ENCODE measurements at places on chromosomes 11 and 22.
A peak's percentile ranks its signal among the peaks of the same experiment; 100 is the strongest.

DNA sequence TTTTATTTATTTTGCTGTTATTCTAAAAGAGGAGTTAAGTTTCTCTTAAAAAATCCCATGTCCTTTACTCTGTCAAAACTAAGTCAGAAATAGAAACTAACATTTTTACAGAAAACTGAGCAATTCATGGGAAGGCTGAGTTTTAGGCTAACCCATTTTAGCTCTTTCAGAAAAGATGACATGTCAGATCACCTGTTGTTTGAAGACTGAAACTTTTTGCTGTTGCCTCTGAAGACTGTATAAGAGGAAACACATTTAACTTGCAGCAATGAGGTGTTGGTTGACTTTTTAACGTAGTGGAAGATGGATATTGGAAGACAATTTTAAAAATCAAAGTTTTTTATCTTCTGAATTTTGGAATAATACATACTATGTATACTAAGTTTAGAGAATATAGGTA lies 115.4 kb downstream of the METTL15 start:
- DNase-seq: no peak

- no peak for DNase-seq
These were observed 452 bp upstream of the ATXN10 start for GRCh38 chr22:45670981-45671782.

DNA sequence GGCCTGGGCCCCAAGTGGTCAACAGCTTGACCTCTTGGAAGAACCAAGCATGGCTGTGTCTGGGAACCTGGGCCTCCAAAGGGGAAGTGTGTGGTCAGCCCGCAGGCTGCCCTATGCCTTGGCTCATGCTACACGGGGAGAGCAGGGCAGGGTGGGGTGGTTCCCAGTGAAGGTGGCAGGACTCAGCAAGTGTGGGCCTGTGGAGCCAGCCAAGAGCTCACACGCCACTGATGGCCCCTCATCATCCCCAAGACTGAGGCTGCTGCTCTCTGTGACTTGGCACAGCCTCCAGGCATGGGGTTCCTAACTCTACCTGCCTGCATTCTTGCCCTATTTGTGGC lies 15.9 kb upstream of the DGCR8 start:
- no peak for DNase-seq

- DNase-seq: peak; percentile 17
These were observed 38.9 kb upstream of the TH start for GRCh38 chr11:2210366-2211112.

Data from activated CD8-positive, alpha-beta T cell treated with anti-CD3 and anti-CD28 coated beads, Interleukin-2, amount 10 ng/mL, durations not matched to agents 7 days and 5 days (primary cell).